RPMI8226 (cell line): ENCODE measurements at places on chromosomes 6 and 20.

- no peak for DNase-seq
Observed at GRCh38 chr6:136897071-136897470, 25.0 kb upstream of the SLC35D3 start.

DNA sequence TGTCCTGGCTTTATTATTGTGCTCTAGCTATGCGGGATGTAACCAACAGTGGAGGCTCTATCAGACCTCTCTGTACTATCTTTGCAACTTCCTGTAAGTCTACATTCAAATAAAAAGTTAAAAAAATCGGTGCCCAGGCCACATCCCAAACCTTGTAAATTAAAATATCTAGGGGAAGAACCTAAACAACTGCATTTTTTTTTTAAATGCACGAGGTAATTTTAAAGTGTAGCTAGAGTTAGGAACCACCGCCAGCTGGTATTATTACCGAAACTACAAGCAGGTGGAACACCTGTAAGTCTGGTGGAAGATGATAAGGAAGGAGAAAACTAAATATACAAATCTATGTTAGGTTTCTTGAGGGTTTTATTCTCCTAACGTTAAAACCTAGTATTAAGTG is 34.5 kb upstream of the ID4 start:
- DNase-seq, result peak; percentile 25

- no peak for DNase-seq
Observed at GRCh38 chr20:22931653-22932608, 103.2 kb upstream of the SSTR4 start.

DNA sequence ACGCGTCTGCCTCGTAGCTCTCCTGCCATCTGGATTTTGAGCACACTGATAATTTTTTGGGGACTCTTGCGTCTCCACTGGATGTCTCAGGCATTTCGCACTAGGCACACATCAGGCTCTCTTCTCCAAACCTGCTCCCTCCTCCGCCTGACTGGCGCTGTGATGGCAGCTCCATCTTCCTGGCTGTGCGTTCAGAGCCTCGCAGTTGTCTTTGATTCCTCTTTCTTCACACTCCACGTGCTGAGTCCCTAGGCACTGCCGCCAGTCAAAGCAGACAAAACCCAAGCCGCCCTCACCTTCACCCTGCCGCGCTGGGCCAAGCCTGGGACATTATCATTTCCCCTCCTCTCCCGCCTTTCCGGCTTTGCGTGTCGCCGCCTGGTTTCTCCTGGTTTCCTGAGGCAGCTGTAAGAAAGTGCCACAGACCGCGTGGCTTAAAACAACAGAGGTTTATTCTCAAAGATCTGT is 778 bp downstream of the PSMG4 start:
- peak; percentile 77 for DNase-seq

GRCh38 chr6:137236581-137237355 is 17.6 kb upstream of the IFNGR1 start:
- DNase-seq, result no peak

GRCh38 chr6:160756871-160757270 is 54.8 kb downstream of the PLG start:
- DNase-seq, result no peak

- no peak for DNase-seq
Observed at GRCh38 chr6:22754061-22754460, 184.7 kb downstream of the HDGFL1 start.

GRCh38 chr6:88179692-88180091 is 13.5 kb upstream of the CNR1 start:
- DNase-seq, result no peak

- DNase-seq, result no peak
Observed at GRCh38 chr20:53154540-53154939, 182.4 kb downstream of the TSHZ2 start.

- DNase-seq, result no peak
Observed at GRCh38 chr6:31935823-31936222, 8.3 kb downstream of the C2 start.

DNA sequence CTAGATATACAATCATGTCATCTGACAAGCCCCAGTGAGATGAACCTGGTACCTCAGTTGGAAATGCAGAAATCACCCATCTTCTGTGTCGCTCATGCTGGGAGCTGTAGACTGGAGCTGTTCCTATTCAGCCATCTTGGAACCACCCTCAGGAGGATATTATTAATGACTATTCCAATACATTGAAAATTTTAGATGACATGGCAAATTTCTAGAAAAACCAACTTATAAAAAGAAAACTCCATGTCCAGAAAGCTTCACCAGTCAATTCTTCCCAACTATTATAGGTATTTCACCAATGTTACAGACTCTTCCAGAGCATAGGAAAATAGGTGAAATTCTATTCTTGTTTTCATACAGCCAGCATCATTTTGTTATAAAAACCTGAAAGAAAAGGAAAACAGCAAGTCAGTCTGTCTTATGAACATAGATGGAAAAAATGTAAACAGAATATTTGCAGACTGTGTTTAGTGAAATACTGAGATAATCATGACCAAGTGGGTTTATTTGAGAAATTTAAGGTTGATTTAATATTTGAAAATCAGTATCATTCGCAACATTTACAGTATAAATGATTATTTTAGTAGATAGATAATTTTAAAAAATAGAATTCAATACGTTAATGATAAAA is 43.3 kb downstream of the ATRN start:
- no peak for DNase-seq

- no peak for DNase-seq
Observed at GRCh38 chr20:50903353-50904051, 27.7 kb downstream of the ADNP start.

- no peak for DNase-seq
Observed at GRCh38 chr20:36820073-36820472, 46.5 kb upstream of the DSN1 start.

DNA sequence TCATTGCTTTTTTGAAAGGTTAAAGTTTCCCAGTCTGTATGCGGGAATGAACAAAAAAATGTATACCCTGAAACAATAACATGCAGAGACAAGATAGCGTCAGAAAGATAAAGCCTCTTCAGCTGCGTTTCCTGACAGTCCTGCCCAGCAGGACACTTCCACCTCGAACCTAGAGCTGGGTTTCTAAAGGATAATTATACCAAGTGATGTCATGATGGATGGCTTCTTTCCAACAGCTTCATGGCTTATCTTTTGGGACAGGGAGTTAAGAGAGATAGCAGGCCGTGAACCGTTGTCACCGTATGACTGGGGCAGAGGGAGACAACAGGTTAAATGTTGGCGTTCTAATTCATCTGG is 267.6 kb upstream of the SGK1 start:
- no peak for DNase-seq

GRCh38 chr6:167298127-167298526 is 7.0 kb downstream of the UNC93A start:
- peak; percentile 47 for DNase-seq

GRCh38 chr20:22385602-22386305 is 198.6 kb downstream of the FOXA2 start:
- peak; percentile 42 for DNase-seq

GRCh38 chr6:73612611-73613010 is 41.2 kb downstream of the SLC17A5 start:
- DNase-seq, result no peak

DNA sequence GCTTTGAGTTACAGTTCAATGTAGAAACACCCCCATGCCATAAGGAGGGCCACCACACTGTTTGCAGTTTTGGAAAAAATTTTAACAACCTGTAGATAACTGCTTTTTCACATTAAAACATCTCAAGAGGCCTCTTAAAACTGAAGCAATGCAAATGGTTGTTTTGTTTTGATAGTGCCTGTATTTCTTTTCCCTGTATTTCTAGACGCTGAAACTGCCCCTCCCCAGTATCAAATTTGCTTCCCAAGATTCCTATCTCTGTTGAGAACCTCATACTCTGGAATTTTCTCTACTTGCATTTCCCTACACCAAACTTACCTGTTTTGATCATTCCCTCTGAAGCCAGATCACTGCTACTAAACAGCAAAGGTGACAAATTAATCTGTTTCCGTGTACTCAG is 98.5 kb downstream of the PHACTR1 start:
- DNase-seq, result no peak

DNA sequence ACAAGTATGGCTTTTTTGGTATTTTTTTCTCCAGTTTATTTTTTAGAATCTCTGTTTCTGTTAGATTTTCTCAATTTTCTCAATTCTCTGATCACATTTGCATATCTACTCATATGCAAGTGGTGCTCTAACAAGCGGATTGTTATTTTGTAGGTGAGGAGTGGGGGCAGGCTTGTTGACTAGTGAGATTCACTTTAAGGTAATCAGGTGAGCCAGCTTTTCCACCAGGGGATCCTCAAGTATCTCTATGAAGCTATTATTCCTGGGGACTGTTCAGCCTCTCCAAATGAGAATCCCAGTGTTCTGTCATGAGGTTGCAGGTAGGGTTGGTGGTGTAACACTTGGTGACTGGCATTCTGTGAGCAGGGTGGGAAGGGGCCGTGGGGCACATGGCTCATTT is 274.3 kb upstream of the FERMT1 start:
- DNase-seq, result no peak

GRCh38 chr6:57432919-57433684 is 115.7 kb downstream of the PRIM2 start:
- no peak for DNase-seq

DNA sequence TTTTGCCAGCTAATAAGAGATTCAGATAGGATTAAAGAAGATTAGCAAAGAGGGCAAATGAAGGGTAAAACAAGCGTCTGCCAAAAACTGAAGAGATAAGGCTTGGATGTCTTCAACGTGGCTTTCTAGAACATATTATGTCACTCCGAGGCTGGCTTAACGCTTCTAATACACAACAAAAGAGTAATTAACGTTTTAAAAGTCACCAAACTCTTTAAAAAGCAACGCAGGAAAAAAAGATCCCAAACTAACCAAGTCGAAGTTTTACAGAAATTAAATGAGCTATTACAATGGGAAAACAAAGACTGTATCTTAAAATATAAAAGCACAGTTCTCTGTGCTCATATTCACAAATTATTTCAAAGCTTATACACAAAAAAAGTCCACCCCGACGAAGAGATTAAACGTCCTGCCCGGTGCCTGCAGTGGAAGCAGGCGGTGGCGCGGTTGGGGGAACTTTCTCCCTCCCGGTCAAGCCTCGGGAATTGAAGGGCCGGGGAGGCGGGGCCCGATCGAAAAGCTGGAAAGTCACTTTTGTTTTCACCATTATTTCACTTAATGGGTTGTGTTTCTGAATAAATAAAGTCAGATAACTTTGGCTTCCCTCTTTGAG is 1.2 kb downstream of the MAK start:
- no peak for DNase-seq

GRCh38 chr6:134358320-134358719 is 40.4 kb upstream of the SGK1 start:
- DNase-seq, result no peak

DNA sequence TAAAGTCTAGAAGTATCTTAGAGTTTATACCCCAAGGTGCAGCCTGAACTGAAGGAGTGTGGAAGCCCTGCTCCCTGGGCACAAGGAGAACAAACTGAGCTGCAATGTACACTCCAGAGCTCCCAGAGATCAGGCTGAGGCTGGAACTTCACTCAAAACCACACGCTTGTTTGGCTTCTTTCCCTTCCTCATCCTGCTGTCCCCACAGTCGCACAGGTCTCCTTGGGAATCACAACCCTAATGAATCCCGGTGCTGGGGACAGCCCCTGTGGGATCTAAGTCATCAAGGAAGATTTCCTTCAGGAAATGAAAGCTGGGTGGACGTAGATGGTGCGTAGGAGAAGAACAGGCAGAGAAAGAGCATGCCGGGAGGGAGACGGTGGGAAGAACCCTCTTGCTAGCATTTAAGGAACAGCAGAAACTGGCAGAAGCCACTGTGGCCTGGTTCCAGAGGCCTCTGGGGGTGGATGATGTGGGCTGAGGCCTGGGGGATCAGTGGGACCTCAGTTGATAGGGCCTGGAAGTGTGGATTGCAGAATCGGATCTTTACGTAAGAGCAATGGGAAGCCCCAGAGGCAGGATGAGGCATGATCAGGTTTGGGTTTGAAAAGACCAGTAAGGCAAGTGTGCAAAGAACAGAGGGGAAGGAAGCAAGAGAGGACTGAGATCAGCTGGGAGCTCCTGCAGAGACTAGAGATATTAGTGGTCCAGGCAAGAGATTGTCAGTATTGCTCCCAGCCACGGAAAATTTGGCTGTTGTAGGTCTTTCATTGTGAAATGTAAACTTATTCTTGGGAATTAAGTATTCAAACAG is 21.4 kb downstream of the CYP24A1 start:
- DNase-seq, result no peak

DNA sequence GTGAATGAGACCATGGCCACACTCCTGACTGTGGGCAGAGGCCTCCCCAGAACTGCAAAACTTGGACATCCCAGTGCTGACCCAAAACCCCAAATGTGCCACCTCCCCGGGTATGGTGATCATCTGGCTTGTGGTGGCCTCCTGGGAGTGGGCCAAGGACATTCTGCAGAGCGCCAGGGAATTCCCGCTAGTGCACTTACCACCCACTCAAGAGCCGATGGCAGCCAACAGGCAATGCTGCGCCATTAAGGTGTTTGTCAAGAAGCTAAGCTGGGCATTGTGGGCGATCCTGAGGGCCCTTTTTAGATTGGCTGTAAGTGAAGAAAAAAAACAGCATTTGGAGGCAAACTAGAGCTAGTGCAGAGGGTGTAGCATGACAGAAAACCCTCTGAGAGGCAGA is 9.4 kb downstream of the MMP24 start:
- no peak for DNase-seq

DNA sequence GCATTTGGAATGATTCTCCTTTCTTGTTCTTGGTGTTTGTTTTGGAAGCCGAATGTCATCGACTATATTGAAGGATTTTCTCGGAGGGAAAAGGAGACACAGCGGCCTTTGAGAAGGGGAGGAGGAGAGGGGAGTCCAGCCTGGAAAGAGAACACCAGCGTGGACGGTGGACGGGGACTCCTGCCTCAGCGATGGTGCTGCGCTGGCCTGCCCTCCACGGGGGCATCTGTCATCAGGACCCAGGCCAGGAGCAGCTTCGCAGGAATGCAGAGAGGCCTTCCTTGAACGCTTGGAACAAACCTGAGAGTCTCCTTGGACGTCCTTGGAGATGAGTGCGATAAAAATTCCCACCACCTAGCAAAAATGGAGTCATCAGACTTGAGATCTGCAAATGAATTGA is 8.3 kb upstream of the C6orf118 start:
- no peak for DNase-seq

DNA sequence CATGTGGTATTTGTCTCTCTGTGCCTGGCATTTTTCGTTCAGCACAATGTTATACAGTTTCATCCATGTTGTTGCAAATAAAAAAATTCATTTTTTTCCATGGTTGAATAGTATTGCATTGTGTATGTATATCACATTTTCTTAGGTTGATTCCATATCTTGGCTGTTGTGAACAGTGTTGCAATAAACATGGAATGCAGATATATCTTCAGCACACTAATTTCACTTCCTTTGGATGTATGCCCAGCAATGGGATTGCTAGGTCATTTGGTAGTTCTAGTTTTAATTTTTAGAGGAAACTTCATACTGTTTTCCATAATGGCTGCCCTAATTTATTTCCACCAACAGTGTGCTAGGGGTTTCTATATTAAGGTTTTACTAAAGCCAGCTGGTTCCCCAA is 52.6 kb downstream of the GFRAL start:
- DNase-seq, result no peak

- no peak for DNase-seq
Observed at GRCh38 chr6:155955038-155955437, 499.4 kb upstream of the NOX3 start.

- peak; percentile 8 for DNase-seq
Observed at GRCh38 chr6:90982051-90982450, 395.2 kb upstream of the MAP3K7 start.
